ENCODE measurements at places on chromosomes 4 and X.

DNA sequence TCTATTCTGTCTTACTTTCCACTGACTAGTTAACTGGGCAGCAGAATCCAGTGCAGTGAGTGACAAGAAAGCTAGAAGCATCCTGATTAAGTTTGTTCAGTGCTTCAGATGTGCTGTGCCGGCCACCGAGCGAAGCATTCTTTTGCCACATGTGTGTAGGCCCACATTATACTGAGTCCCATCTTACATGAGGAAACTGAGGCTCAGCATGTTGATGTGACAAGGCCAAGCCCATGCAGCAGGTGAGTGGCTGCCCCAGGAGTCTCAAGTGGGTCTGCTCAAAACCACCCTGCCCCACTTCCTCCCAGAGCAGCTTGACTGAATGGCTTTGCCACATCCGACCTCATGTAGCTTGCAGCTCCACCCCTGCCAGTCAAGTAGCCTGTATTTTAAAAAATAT, 50.5 kb downstream of the RHOH start:
- H3K27ac ChIP-seq: peak overlapping the region; percentile 100
- peaks cover 41% of the 10 kb centered on the region for H3K36me3 ChIP-seq
- DNase-seq: peak; percentile 91
- no peaks in the 10 kb centered on the region for H3K27me3 ChIP-seq
- H3K4me3 ChIP-seq: peak overlapping the region; percentile 23

- no peak for DNase-seq
- H3K36me3 ChIP-seq: no peaks in the 10 kb centered on the region
- H3K27me3 ChIP-seq: no peaks in the 10 kb centered on the region
- no peak overlapping the region for H3K4me3 ChIP-seq
These were observed 12.5 kb downstream of the BLOC1S4 start for GRCh38 chr4:6728320-6729029.

GRCh38 chrX:76971393-76972376, 475.5 kb upstream of the FGF16 start:
- DNase-seq: no peak
- H3K36me3 ChIP-seq: no peaks in the 10 kb centered on the region
- no peak overlapping the region for H3K27ac ChIP-seq
- no peaks in the 10 kb centered on the region for H3K4me1 ChIP-seq
- H3K27me3 ChIP-seq: no peaks in the 10 kb centered on the region
- no peak overlapping the region for H3K4me3 ChIP-seq

- H3K27ac ChIP-seq: no peak overlapping the region
- H3K36me3 ChIP-seq: no peaks in the 10 kb centered on the region
- no peaks in the 10 kb centered on the region for H3K27me3 ChIP-seq
- DNase-seq: no peak
These were observed 153.1 kb downstream of the NPNT start for GRCh38 chr4:106048250-106048971.

- no peak overlapping the region for H3K27ac ChIP-seq
- H3K4me3 ChIP-seq: no peak overlapping the region
- H3K27me3 ChIP-seq: no peaks in the 10 kb centered on the region
These were observed 1651.9 kb downstream of the C4orf33 start for GRCh38 chr4:130747842-130748241.
